HS-5 (cell line): ENCODE measurements at places on chromosomes 5 and 9.
A peak's percentile ranks its signal among the peaks of the same experiment; 100 is the strongest.

GRCh38 chr5:52727576-52727975, 60.1 kb upstream of the ITGA1 start:
- no peak for DNase-seq

- DNase-seq: no peak
Observed at GRCh38 chr9:134267881-134268724, 58.2 kb upstream of the RXRA start.

DNA sequence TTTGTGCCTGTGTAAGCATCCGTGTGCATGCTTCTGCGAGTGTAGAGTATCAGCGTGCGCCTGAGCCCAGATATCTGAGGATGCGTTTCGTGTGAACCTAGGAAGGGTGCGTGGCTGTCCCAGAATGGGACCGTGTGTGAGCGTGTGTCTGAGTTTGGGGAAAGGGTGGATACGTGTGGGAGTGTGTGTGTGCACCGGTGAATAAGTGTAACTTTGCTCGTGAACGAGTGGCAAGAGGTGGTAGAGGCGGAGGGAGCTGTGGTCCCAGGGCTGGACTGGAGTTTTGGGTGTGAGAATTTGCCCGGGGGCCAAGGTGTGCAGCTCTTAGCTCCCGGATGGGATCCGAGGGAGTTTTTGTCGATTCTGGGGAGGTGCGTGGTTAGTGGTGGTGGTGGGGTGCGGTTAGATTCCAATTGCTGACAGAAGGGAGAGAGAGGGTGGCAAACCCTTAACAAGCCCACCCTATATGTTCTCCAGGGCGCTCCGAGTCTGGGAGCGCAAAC, 686 bp upstream of the COL27A1 start:
- no peak for DNase-seq

- DNase-seq: no peak
Observed at GRCh38 chr5:64939772-64940510, 171.2 kb downstream of the CWC27 start.

- no peak for DNase-seq
Observed at GRCh38 chr9:133810556-133811195, 72.5 kb upstream of the SARDH start.

DNA sequence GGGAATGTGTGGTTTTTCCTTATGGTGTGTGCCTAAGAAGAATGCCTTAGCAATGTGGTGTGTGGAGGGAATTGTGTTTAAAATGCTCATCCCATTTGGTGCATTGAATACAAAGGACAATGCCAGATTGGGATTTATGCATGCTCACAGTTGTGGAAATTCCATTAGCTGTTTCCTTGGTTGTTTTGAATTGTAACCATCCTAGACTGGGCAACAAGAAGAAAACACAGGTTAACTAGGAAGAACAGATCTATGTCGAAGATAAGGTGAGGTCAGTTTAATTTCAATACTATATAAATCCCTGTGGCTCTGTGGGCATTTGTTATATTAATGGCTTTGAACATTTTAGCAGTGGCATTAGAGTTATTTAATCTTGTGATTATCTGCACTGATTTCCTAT, 266.8 kb downstream of the MAT2B start:
- no peak for DNase-seq

- no peak for DNase-seq
Observed at GRCh38 chr5:73233461-73234203, 60.6 kb downstream of the TMEM174 start.

DNA sequence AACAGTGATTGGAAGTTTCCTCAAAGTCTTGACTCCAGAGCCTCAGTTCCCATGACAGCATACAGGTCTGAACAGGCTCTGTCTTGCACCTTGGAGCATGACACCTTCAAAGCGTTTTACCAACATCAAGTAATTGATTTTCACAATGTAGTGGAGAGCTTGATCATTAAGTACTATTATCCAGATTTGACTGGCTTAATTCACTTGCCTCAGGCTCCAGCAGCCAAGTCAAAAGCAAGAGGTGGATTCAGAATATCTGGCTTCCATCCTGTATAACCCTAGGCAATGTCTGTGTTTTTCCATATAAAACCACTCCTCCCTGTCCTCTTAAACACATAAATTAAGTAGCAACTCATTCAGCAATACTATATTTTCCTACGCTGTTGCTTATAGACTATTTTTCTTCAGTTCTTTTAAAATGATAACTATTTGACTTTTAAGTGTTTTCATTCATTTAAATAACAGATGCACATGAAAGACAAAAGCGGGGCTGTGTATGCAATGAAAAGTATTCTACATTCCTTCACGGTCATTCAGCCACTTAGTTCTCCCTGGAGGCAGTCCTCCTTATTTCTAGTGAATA, 150.8 kb upstream of the RANBP3L start:
- no peak for DNase-seq

DNA sequence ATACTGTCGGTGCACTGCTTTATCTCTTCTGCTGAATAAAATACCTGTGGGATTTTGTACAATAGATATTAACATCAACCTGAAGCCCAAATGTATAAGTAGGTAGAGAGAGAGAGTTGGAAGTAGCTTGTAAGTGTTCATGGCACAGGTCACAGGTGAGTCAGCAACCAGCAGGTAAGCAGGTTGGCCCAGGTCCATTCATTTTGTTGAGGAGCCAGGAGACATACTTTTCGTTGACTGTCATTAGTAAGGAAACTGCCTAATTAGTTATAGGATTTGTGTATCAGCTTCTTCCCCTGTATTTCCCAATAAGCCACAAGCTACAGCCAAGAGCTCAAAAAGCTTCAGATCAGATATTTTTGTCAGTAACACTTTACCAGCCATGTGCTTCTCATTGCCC, 650.8 kb downstream of the IRX1 start:
- no peak for DNase-seq

DNA sequence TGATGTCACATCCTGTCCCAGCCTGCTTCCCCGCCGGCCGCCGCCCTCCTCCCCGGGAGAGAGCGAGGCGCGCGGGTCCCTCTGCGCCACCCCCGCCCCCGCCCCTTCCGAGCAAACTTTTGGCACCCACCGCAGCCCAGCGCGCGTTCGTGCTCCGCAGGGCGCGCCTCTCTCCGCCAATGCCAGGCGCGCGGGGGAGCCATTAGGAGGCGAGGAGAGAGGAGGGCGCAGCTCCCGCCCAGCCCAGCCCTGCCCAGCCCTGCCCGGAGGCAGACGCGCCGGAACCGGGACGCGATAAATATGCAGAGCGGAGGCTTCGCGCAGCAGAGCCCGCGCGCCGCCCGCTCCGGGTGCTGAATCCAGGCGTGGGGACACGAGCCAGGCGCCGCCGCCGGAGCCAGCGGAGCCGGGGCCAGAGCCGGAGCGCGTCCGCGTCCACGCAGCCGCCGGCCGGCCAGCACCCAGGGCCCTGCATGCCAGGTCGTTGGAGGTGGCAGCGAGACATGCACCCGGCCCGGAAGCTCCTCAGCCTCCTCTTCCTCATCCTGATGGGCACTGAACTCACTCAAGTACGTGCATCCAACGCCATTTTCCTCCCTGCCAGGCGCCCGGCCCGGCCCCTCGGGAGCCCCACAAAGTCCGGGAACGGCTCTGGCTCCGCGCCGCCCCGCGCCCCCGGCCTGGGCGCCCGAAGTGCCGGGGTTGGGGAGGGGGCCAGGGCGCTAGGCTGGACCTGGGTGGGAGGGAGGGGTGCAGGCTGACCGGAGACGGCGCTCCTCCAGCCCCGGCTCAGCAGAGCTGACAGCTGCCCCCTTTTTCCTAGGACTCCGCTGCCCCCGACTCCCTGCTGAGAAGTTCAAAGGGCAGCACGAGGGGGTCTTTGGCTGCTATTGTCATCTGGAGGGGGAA, 12.0 kb upstream of the OLFM1 start:
- peak; percentile 36 for DNase-seq

- peak; percentile 31 for DNase-seq
Observed at GRCh38 chr5:100900142-100900795, 2.8 kb downstream of the ST8SIA4 start.

DNA sequence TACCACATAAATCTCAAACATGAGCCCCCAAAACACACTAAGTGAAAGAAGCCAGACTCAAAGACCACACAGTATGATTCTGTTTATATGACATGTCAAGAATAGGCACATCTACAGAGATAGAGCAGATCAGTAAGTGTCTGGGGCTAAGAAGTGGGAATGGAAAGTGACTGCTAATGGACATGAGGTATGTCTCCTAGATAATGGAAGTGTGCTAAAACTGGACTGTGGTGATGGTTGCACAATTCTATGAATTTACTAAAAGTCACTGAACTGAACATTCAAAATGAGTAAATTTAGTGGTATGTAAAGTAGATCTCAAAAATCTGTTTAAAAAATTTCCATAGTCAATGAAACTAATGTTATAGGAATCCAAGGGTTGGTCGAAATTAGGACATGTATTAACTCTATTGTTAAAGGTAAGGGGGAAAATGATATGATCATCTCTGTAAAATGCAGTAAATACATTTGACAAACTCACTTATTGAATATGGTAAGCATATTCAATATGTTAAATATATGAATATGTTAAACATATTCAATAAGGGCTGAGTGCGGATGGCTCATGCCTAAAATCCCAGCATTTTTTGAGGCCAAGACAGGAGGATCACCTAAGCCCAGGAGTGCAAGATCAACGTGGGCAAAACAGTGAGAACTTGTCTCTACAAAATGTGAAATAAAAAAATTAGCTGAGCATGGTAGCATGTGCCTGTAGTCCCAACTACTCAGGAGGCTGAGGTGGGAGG, 51.7 kb downstream of the NUP155 start:
- no peak for DNase-seq

DNA sequence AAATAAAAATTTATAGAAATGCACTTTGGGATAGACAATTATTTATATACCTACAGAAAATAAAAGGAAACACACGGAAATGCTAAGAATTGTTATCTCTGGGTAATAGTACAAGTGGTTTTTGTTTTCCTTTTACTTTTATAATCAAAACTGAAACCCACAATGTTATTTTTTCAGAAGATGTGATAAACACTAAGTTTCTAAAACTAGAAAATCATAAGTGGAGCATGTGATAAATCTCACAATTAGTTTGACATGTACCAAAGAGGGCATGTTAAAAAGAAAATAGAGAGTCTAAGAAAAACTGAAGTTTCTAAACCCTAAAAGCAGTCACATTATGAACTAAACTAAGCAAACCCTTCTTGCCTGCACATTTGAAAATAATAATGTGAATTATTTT, 61.1 kb downstream of the OXCT1 start:
- DNase-seq: no peak

GRCh38 chr9:137762414-137763061, 115.0 kb upstream of the CACNA1B start:
- DNase-seq: no peak

DNA sequence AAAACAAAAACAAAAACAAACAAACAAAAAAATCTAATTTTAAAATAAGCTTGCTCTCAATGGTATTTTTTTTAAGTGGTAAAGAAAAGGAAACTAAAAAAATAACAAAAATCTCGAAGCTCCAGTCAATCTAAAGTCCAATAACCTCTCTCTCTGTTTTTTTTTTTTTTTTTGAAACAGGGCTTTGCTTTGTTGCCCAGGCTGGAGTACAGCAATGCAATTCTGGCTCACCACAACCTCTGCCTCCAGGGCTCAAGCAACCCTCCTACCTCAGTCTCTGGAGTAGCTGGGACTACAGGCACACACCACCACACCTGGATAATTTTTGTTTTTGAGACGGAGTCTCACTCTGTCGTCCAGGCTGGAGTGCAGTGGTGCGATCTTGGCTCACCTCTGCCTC, 25.9 kb upstream of the GLDC start:
- DNase-seq: no peak

DNA sequence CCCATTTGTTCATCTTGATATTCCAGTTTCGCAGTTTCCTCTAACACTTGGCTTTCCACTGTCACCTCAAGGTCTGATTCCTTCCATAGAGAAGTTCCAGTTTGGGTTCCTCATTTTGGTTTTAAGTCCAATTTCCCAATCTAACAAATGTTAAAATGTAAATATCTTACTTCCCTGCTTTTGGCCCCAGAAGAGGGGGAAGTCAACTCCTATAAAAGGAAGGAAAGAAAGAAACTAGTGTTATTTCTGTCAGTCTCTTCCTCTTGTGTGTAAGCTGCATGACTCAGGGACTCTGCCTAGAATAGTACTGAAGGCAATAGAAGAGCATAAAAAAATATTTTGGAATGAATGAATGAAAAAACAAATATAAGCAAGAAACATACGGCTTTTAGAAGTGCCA, 127.5 kb upstream of the CCNG1 start:
- DNase-seq: no peak

DNA sequence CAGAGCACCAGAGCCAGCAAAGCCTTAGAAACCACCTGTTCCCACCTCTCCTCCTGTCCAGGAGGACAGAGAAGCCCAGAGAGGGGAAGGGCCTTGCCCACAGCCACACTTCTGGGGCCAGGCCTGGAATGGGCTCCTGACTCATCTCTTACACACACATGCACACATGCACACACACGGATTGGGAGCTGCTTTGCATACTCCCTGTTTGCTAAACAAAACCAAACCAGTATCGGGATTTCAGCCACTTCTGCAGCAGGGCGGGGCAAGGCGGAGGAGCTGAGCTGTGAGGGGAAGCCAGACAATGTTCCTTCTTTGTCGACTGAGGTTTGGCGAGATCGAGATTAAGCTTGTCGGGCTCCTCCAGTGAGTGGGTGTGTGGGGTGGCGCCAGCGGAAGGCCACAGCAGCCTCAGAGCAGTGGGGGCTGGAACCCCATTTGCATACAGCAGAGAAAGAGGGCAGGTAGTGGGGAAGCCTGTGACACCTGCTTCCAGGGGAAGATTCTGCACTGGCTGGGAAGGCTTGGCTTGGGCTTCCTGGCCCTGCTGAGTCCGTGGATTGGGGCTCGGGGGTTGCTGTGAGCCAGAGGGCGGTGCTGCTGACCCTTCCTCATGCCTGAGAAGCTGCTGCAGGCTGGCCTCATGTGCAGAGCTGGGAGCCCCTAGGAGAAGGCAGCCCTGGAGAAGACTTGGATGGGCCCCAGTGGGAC, 16.1 kb downstream of the GFI1B start:
- DNase-seq: peak; percentile 9

GRCh38 chr9:27473111-27473529, 51.0 kb upstream of the IFNK start:
- no peak for DNase-seq
